ENCODE measurements at places on chromosomes 3 and 15.

DNA sequence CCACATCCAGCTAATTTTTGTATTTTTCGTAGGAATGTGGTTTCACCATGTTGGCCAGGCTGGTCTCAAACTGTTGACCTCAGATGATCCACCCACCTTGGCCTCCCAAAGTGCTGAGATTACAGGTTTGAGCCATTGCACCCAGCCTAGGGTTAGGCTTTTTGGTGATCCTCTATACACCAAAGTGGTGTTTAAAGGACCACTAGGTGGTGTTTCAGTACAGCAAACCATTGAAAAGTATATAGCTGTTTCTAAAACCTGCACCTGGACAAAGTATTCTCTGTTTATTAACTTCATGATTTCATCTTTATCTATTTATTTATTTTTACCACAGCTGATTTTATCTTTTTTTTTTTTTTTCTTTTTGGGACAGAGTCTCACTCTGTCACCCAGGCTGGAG lies 68.4 kb downstream of the MINDY2 start:
- DNase-seq = no peak

DNA sequence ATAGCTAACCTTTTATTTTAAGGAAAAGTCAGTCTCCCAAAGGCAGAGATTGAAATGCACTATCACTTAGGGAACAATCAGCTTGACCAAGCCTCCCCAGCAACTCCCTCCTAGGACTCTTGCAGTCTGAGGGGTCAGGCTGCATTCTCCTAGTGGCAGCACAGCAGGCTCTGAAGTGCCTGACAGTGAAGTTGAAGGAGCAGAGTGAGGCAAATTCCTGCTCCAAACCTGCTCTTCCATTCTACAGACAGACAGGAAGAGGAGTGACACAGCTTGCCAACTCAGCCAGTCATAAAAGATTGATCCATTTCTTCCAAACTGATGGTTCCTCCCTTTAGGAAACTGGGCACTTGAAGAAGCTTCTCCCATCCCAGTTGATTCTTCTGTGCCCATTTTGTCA lies 43.9 kb upstream of the SMAD3 start:
- DNase-seq = no peak

GRCh38 chr15:90049666-90050604 lies 48.8 kb downstream of the ZNF710 start:
- DNase-seq = no peak

- no peak for DNase-seq
These were observed 25.3 kb downstream of the TRA2B start for GRCh38 chr3:185912512-185912911.

- no peak for DNase-seq
These were observed 11.1 kb downstream of the ZBTB11 start for GRCh38 chr3:101665851-101666250.

- DNase-seq = no peak
These were observed 492.4 kb upstream of the FRG2C start for GRCh38 chr3:75171630-75172230.

DNA sequence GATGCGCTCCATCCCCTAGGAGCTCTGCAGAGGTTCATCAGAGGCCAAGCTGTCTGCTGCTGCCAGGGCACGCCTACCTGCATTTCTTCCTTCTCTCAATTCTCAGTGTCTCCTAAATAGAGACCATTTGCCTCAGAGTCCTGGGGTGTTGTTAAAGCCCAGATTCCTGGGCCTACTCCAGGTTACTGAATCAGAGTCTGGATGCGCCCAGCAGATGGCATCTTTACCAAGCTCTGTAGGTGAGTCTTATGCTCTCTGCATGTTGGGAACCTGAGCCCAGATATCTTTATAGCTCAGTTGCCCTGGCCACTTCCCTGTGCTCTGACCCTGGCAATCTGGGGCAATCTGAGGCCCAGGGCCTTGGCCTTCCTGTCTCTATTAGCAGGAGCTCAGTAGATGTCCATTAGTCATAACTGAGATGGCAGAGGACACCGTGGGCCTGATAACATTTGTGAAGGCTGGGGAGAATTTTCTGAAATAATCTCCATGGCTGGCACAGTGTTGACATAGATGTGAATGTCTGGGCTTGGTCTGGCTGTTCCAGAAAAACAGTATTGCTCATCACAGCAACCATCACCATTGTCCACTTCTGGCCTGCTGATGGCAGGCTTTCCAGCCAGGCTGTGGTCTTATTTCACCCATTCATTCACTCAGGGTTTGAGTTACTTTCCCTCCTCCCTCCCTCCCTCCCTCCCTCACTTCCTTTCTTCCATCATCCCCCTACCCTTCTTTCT lies 13.3 kb upstream of the RBP1 start:
- DNase-seq = no peak

DNA sequence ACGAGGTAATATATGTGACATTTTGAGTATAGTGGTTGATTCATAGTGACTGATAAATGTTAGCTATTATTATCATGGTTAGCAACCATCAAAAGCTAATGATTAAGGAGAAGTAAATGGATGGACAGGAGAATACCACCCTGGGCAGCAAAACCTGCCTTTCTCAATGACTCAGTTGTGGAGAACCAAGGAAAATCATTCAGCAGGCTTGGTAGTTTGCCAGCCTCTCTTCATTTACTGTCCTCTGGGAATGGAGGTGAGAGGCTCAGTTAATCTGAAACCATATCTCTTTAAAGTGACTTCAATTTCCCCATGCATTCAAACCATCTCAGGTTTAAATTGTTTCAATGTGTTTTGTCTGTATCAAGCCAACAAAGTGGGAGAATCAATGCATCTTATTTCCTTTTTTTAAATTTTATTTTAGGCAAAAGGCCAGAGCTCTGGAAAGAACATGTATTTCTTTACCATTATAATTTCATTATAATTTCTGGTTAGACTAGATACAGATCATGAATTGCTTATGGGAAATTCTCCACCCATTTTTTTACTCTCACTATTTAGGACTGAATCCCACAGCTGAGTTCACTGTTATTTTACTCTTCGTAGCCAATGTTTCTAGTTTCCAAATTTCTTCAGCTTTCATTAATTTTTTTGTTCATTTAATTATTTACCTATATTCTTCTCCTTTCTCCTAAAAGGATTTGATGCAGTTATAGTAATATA lies 2.7 kb downstream of the TM4SF18 start:
- no peak for DNase-seq

DNA sequence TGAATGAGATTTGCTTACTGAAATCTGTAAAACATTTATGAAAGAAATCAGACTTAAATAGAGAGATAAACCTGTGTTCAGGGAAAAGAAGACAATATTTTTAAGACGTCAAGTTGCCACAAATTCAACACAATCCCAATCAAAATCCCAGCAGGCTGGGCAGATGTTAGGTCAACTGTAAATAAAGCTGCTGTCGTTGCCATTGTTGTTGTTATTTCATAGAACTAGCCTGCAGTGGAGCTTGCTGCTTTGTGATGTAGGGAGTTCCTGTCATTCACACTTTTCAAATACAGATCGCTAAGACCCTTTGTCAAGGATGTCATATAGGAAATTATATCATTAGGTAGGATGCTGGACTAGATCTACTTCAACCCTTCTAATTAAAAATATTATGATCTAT lies 123.1 kb downstream of the NEO1 start:
- DNase-seq = no peak

- DNase-seq = no peak
These were observed 52.1 kb downstream of the LSM3 start for GRCh38 chr3:14230729-14231128.

GRCh38 chr3:99665017-99665416 lies 26.6 kb downstream of the COL8A1 start:
- DNase-seq = no peak

GRCh38 chr15:57056357-57056756 lies 137.9 kb downstream of the TCF12 start:
- DNase-seq = no peak

- DNase-seq = no peak
These were observed 139.3 kb downstream of the SOX2 start for GRCh38 chr3:181851063-181851462.

- no peak for DNase-seq
These were observed 33.9 kb upstream of the CDIN1 start for GRCh38 chr15:36545467-36545992.

GRCh38 chr3:59994732-59995304 lies 945.0 kb upstream of the CFAP20DC start:
- no peak for DNase-seq

GRCh38 chr15:55555089-55555488 lies 33.1 kb downstream of the PYGO1 start:
- no peak for DNase-seq

DNA sequence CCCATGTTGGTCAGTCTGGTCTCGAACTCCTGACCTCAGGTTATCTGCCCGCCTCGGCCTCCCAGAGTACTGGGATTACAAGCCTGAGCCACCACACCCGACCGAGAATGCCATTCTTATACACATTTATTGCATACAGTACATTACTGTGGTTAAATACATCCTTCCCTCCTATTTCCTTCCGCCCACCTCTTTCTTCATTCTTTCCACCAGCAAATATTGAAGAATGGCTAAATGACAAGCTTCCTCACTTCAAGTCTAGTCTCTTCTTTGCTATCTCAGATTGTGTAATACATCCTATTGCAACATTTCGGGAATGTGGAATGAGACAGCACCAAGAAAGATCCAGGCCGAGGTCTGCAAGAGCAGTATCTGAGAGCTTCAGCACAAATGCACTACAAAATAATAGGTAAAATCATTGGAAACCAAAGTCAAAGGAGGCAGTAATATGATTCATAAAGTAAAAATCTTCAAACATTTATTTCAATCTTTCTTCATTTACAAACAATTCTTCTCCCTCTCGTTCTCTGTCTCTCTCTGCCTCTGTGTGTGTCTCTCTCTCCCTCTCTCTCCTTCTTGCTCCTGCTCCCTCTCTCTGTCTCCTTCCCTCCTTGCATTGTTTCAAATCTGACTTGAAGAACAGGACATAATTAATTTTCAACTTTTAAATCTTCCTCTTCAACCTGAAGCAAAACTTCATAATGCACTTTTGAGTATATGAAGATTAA lies 94.7 kb upstream of the TGFBR2 start:
- DNase-seq = no peak

DNA sequence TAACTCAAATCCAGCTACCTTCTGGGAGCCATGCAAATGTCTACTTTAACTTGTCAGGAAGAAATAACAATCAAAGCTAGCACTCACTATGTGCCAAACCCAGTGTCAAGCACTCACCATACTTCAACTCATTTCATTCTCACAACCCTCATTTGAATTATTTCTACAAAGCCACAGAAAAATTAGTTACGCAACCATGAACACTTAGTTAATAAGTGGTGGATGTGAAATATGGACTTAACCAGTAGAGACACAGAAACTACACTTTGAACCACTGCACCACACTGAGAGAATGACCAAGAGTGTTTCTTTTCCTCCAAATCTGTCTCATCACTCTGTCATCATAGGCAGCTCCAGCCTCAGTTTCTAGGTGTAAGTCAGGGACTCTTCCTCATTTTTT lies 91.0 kb upstream of the MBNL1 start:
- DNase-seq = no peak

- DNase-seq = no peak
These were observed 795 bp upstream of the SCAANT1 start for GRCh38 chr3:63912768-63913588.

- DNase-seq = no peak
These were observed 1437.0 kb downstream of the OTOL1 start for GRCh38 chr3:162933656-162934055.

GRCh38 chr3:112247350-112247749 lies 46.7 kb downstream of the SLC9C1 start:
- no peak for DNase-seq

GRCh38 chr3:133301731-133302130 lies 98.1 kb upstream of the BFSP2 start:
- no peak for DNase-seq

DNA sequence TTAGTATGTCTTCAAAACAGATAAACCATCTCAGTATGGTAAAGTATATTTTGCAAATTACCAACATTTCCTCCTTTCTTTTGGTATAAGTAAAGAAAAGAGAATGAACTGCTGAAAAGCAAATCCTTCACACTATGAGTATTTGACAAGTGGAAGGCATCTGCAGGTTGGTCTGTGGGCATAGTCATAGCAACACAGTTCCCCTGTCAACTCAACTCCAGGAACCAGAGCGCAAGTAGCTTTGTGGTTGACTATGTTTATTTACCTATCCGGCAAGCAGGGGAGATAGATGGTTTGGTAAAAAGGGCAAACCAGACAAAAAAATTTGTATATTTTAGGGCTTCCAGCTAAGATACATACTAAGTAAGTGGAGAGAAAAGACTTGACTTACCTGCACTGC lies 88.3 kb upstream of the PPIB start:
- no peak for DNase-seq

GRCh38 chr3:87855211-87855610 lies 203.6 kb downstream of the CGGBP1 start:
- no peak for DNase-seq

- DNase-seq = no peak
These were observed 14.5 kb upstream of the RBSN start for GRCh38 chr3:15113471-15113870.

DNA sequence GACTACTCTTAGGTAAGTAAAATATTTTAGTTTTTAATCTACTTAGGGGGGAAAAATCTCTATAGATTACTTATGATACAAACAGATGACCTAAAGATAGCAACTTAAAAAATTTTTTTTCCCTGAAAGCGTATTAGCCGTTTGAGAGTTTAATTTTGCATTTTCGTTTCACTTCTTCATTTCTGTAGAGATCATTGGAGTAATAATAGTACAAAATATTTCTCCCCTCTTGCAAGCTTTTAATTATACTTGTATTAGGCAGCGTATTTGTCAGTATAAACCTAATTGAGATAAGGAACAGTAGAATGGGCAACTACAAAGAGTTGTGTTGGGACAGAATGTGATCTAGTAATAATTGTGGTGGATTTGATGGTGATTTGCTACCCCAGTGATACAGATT lies 10.3 kb downstream of the SKIL start:
- no peak for DNase-seq

DNA sequence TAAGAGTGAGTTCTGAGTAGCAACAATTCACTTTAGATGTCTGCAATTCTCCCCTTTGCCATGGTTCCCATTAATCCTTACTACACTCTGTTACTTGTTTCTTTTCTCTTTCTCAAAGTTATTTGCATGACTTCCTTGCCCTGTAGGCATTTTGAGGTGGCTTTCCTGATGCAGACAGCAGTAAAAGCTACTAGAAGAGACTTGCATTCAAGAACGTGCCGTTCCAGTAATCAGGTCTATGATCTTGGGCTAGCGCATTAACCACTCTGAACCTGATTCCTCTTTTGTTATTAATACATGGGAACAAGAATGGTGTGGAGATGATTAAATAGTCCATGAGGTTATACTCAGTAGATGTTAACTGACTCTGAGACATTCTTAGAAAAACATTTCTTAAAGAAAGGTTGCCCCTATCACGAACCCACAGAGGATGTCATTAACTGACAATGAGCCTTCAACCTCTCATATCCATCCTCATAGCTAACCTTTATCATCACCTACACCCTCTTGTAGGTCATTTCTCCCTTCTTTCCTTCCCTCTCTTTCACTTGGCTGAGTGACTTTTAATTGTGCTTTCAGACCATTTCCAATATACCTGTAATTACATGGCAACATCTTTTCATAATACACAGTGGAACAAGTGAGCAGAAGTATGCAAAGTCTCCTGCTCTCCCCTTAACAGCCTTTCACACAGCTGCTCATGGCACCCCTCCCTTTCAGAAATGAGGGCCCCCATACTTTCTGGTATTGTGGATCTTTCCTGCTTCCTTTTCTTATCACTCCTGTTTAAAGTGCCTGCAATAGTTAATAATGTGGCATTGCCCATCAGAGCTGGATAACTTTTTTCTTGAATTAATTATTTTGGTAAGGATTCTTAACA lies 175.9 kb downstream of the CHST2 start:
- DNase-seq = no peak
